ENCODE measurements at places on chromosomes 7 and 10.

GRCh38 chr7:144037414-144038035 lies 11.2 kb upstream of the OR2A5 start:
- no peak for DNase-seq

- no peak for DNase-seq
Measured at GRCh38 chr10:63365976-63366765, 99.6 kb downstream of the JMJD1C start.

DNA sequence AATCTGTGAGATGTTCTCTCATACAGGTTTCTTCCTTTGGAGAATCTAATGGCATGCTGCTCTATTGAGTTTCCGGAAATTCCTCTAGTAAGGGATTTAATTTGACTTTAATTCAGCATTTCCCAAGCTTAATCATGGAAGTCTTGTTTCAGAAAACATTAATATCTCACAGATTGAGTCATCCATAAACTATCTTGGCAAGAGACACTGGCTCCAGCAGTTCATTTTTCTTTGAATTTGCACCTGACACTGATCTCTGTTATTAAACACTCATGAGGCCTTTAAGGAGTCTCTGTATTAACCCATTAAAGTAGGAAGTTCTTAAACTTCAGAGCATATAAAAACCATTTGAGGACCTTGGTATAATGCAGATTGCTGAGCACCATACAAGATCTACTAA lies 3.6 kb upstream of the ITGB8 start:
- no peak for DNase-seq

- DNase-seq, result no peak
Measured at GRCh38 chr7:5339955-5340354, 57.2 kb downstream of the SLC29A4 start.

DNA sequence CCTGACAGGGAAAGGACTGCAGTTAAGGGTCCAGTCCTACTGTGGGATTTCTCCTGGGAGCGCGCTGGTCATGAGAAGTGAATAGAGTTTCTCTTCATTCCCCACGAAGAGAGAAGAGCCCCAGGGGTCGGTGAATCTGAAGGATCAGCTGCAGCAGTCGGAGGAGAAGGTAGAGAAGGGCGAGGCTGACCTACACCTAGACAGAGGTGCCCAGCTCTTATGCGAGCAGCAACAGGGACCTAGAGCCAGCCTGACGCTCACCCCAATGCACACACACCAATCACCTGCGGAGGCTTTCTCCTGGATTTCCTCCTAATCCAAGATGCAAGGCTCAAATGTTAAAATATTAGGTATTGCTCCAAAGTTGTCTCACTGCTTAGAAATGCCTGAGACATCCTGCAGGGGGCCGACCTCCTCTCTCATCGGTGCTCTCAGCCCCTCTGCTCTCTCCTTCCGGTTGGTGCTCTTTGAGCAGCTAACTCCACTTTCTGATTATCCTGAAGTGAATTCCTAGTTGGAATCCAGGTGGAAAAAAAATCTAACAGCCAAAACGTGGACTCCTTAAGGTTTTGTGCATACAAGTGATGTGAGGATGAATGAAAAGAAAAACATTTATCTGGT lies 176.4 kb downstream of the AHR start:
- no peak for DNase-seq

GRCh38 chr7:33692956-33693355 lies 212.4 kb upstream of the BMPER start:
- DNase-seq, result no peak

GRCh38 chr7:131830681-131831080 lies 274.3 kb upstream of the PODXL start:
- no peak for DNase-seq

GRCh38 chr7:2510909-2511768 lies 8.4 kb upstream of the LFNG start:
- no peak for DNase-seq

GRCh38 chr10:12349629-12350166 lies 351 bp downstream of the CAMK1D start:
- no peak for DNase-seq

DNA sequence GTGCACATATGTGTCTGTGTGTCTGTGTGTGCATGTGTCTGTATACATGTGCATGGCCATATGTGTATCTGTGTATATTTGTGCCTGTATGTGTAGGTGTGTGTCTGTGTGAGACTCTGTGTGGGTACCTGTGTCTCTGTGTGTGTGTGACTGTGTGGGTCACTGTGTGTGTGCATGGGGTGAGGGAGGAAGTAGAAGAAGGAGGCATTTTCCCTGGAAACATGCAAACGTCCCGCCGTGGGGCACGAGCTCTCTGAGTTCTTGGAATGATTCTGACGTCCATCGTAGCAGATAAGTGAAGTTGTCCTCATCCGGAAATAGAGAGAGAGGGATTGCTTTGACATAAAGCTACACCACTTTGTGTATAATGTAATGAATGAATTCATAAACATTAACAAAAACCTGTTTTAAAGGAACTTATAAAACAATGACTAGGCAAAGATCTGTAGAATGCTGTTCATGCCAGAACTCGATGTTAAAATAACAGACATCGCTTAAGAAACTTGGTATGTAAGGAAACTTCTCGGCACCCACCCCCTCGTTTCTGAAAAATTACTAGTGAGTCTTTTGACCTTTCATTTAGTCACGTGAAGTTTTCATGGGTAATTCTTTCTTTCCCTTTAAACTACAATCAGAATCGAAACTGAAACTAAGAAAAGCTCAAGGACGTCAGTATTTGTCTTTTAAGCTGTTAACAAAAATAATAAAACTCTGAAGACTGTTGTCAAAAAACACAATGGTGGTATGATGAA lies 43.6 kb upstream of the KLF6 start:
- DNase-seq, result no peak

DNA sequence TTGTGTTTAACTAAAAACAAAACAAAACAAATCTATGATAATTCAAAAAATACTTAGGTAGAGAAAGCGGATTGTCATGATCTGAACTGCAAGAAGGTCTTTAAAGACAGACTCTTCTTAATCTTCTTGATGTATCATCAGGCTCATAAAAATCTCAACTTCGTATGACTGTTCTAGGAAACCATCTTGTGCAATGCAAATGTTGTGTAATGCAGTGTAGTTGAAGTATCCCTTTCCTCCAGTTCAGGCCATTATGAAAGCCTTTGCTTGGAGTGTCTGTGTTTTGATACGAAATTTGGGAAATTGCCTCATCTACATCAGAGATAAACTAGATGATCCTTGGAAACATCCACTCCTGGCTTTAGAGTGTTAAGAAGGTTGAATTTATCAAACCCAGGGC lies 30.9 kb downstream of the CDK1 start:
- no peak for DNase-seq

- DNase-seq, result no peak
Measured at GRCh38 chr10:79071396-79071923, 2.7 kb downstream of the ZMIZ1 start.

- DNase-seq, result no peak
Measured at GRCh38 chr10:105797234-105797890, 1156.3 kb downstream of the SORCS3 start.

- no peak for DNase-seq
Measured at GRCh38 chr10:89664203-89664602, 19.2 kb upstream of the PANK1 start.

GRCh38 chr7:28718055-28718481 lies 240.1 kb downstream of the TRIL start:
- no peak for DNase-seq

GRCh38 chr7:27346531-27347275 lies 104.1 kb downstream of the EVX1 start:
- no peak for DNase-seq

DNA sequence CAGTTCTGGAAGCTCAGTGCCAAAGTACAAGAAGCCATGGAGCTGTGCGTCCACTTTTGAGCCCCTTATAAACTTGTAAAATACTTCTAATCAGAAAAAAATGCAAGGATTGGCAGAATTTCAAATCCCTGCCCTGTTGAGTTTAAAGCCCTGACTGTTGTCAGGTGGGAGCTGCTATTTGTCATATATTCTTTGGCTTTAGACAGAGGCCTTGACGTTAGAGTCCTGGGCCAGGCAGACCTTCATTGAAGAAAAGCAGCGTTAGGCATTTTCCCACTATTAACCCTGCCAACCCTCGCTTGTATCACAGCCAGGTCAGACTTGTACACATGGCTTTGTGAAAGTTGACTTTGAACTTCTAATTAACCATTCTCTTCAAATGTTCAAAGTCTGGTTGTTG lies 155.4 kb downstream of the TWIST1 start:
- no peak for DNase-seq

GRCh38 chr7:73683788-73684693 lies 644 bp downstream of the BUD23 start:
- no peak for DNase-seq

- DNase-seq, result no peak
Measured at GRCh38 chr10:124629842-124630241, 114.3 kb downstream of the FAM53B start.

Measured in SK-N-MC (cell line).